Prostate gland (tissue), 2 donors: ENCODE measurements at places on chromosomes 16 and 17.

- peak overlapping the region; percentile 33 for H3K27ac ChIP-seq
- peak overlapping the region; percentile 51 for H3K4me3 ChIP-seq
- H3K27me3 ChIP-seq, result no peaks in the 10 kb centered on the region
- peaks cover 9% of the 10 kb centered on the region for H3K4me1 ChIP-seq
- DNase-seq, result no peak
Observed at GRCh38 chr17:50634915-50635731, 442 bp downstream of the ABCC3 start.

- no peak overlapping the region for H3K4me3 ChIP-seq
- no peak for DNase-seq
- H3K36me3 ChIP-seq, result no peaks in the 10 kb centered on the region
- no peaks in the 10 kb centered on the region for H3K27me3 ChIP-seq
Observed at GRCh38 chr17:6358131-6358530, 76.8 kb downstream of the AIPL1 start.

- no peak overlapping the region for H3K27ac ChIP-seq
- no peak overlapping the region for H3K4me3 ChIP-seq
- no peaks in the 10 kb centered on the region for H3K4me1 ChIP-seq
- no peaks in the 10 kb centered on the region for H3K36me3 ChIP-seq
- no peaks in the 10 kb centered on the region for H3K27me3 ChIP-seq
Observed at GRCh38 chr17:9587969-9588656, 11.7 kb downstream of the CFAP52 start.

GRCh38 chr17:17784657-17785267 is 52.0 kb downstream of the SREBF1 start:
- H3K36me3 ChIP-seq, result no peaks in the 10 kb centered on the region
- no peak overlapping the region for H3K4me3 ChIP-seq
- peak overlapping the region; percentile 87 for H3K27ac ChIP-seq
- H3K4me1 ChIP-seq, result peaks cover 41% of the 10 kb centered on the region

DNA sequence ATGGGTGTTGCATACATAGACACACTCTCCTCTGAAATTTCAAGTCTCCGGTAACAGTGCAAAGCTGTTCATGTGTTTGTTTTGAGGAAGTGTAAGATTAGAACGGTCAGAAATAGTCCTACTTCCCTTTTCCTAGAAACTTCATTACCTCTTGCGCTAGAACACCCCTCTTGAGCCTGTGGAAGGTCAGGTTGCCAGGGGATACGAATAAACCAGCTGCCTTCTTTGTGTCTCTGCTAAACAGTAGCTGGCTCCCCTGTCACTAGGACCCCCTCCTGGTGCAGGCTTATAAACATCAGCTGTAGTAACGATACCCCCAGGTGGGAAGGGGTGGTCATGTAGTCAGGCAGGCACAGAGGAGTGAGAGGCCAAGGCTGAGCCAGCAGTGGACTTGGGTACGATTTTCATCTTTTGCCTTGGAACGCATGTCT is 113.4 kb upstream of the RCVRN start:
- DNase-seq, result no peak
- no peaks in the 10 kb centered on the region for H3K27me3 ChIP-seq
- no peaks in the 10 kb centered on the region for H3K4me1 ChIP-seq
- no peak overlapping the region for H3K27ac ChIP-seq
- H3K36me3 ChIP-seq, result no peaks in the 10 kb centered on the region

DNA sequence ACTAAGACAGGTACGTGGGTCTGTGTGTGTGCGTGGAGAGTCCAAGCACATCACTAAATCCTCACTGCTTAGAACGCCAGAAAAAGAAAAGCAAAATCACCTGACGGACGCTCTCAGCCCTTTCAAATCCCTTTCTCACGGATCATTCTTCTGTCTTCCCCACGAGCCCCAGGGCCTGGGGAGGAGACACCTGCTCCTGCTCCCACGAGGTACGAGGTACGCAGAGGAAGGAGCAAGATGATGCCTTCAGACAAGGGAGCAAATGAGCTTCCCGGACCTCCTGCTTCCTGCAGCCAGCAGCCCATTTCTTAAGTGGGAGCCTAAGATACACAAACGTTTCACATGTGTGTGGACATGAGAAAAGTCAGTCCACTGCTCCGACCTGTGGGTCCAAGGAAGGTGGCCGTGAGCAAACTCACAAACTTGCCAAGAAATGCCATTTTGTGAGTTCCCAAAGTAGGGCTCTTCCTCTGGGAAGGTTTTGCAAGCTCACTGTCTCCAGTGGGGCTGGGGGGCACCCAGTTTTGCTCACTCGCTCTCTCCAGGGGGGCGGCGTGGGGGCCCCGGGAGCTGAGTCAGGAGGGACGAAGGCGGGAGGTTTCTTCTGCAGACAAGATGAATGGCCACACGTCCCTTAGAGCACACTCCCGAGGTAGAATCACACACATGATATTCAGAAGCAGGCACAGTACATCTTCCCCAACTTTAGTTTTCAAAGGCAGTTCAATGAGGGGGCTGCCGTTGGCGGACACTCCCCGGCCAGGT is 68.1 kb downstream of the MRM3 start:
- H3K4me1 ChIP-seq, result peaks cover 11% of the 10 kb centered on the region
- H3K36me3 ChIP-seq, result no peaks in the 10 kb centered on the region
- peak overlapping the region; percentile 4 for H3K4me3 ChIP-seq
- no peak for DNase-seq
- no peaks in the 10 kb centered on the region for H3K27me3 ChIP-seq
- H3K27ac ChIP-seq, result peak overlapping the region; percentile 67

- H3K27me3 ChIP-seq, result no peaks in the 10 kb centered on the region
- H3K4me1 ChIP-seq, result no peaks in the 10 kb centered on the region
Observed at GRCh38 chr17:65085397-65085796, 28.9 kb upstream of the GNA13 start.

- DNase-seq, result no peak
- H3K4me3 ChIP-seq, result no peak overlapping the region
- no peaks in the 10 kb centered on the region for H3K27me3 ChIP-seq
- no peaks in the 10 kb centered on the region for H3K36me3 ChIP-seq
- no peaks in the 10 kb centered on the region for H3K4me1 ChIP-seq
Observed at GRCh38 chr16:85918436-85918835, 19.5 kb downstream of the IRF8 start.

- no peaks in the 10 kb centered on the region for H3K27me3 ChIP-seq
- no peaks in the 10 kb centered on the region for H3K36me3 ChIP-seq
- H3K27ac ChIP-seq, result no peak overlapping the region
- no peak overlapping the region for H3K4me3 ChIP-seq
- DNase-seq, result no peak
Observed at GRCh38 chr17:67335245-67335835, 31.0 kb downstream of the PSMD12 start.

- no peak for DNase-seq
- H3K27ac ChIP-seq, result no peak overlapping the region
Observed at GRCh38 chr16:72909196-72909595, 138.7 kb downstream of the ZFHX3 start.

- H3K4me1 ChIP-seq, result no peaks in the 10 kb centered on the region
- H3K27me3 ChIP-seq, result no peaks in the 10 kb centered on the region
- H3K36me3 ChIP-seq, result peaks cover 13% of the 10 kb centered on the region
- no peak overlapping the region for H3K27ac ChIP-seq
Observed at GRCh38 chr17:10681866-10682446, 15.4 kb downstream of the SCO1 start.

- no peaks in the 10 kb centered on the region for H3K27me3 ChIP-seq
- H3K4me1 ChIP-seq, result peaks cover 25% of the 10 kb centered on the region
- DNase-seq, result no peak
- no peak overlapping the region for H3K27ac ChIP-seq
- H3K36me3 ChIP-seq, result peaks cover 11% of the 10 kb centered on the region
- no peak overlapping the region for H3K4me3 ChIP-seq
Observed at GRCh38 chr16:75236232-75236631, 15.2 kb downstream of the BCAR1 start.

DNA sequence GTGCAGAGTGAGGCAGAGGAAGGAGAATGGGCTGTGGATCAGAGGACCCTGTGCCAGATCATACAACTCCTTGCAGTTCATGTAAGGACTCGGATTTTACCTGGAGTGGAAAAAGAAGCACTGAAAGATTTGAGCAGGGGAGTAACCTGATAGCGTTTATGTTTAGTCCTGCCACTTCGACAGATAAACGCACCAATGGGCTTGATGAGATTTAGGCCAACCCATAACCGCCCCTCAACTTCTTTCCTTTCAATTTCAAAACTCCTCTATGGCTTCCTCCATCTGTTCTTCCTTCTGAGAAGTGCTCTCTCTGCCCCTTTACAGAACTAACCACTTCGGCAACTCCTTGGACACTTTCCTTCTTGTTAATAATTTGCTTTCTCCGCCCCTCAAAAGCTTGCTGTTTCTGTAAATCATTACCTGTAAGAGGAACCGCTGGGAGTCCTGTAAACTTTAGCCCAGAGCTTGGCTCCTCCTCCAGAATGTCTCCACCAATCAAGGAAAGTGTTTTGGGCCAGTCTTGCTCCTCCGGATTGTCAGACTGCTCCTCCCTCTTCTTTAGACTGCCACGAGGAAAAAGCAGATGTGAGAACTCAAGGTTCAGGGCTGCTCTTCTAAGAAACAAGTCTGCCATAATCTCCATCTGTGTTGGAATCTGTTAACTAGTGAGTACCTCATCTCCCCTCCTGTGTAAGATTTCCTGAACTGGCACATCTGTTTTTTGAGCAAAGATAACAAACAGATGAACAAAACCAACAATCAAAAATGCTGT is at the start of gene ACSM3:
Gene ACSM3, plus strand, starts transcription at position 554 of the 772 bp plus-strand sequence. CDS start 6,021 bp downstream, outside the sequence.
- H3K36me3 ChIP-seq, result no peaks in the 10 kb centered on the region
- peak within 1 kb of the TSS; percentile 24 for H3K4me3 ChIP-seq
- DNase-seq, result peak; percentile 87
- peak within 1 kb of the TSS; percentile 79 for H3K27ac ChIP-seq

DNA sequence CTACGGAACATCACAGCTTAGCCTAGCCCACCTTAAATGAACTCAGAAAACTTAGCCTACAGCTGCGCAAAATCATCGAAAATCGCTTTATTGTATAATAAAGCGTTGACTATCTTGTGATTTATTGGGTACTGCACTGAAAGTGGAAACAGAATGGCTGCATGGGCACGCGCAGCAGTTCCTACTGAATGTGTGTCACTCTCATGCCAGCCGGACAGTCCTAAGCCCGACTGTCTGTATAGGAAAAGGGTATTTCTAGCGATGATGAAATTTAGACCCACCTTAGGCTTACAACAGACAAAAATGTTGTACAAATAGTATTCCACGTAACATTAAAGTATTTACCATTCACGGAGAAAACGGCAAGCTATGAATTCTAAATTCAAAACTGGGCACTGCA is 9.3 kb downstream of the FBXO31 start:
- no peaks in the 10 kb centered on the region for H3K36me3 ChIP-seq
- no peaks in the 10 kb centered on the region for H3K4me1 ChIP-seq
- no peak overlapping the region for H3K27ac ChIP-seq
- no peak for DNase-seq

DNA sequence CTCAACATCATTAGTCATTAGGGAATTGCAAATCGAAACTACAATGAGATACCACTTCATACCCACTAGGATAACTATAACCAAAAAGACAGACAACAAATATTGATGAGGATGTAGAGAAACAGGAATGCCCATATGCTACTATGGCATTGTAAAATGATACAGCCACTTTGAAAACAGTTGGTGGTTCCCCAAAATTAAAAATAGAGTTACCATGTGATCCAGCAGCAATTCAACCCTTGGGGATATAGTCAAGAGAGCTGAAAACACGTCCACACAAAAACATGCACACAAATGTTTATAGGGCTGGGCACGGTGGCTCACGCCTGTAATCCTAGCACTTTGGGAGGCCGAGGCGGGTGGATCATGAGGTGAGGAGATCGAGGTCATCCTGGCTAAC is 10.0 kb upstream of the PECAM1 start:
- no peak overlapping the region for H3K27ac ChIP-seq
- no peaks in the 10 kb centered on the region for H3K4me1 ChIP-seq
- no peak overlapping the region for H3K4me3 ChIP-seq
- DNase-seq, result no peak

- no peak overlapping the region for H3K27ac ChIP-seq
- peaks cover 3% of the 10 kb centered on the region for H3K4me1 ChIP-seq
Observed at GRCh38 chr17:39921323-39921722, 2.9 kb upstream of the GSDMB start.

DNA sequence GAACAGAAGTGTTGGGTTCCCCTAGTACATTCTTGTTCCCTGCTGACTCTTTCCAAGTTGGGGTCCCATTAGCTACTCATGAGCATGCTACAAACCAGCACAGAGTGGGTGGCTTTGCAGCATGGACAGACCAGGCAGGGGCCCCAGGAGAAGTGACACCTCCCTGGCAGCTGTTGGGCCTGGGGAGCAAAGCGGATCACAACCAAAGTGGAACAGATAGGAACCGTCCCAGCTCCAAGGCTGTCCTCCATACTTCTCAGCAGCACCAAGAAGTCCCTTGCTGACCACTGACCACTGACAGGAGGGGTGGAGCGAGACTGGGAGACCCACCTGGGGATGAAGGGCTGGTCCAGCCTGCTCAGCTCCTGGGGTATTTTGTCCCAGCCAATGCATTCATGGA is 12.4 kb upstream of the GFAP start:
- DNase-seq, result no peak
- no peaks in the 10 kb centered on the region for H3K4me1 ChIP-seq
- no peaks in the 10 kb centered on the region for H3K27me3 ChIP-seq
- no peak overlapping the region for H3K27ac ChIP-seq

DNA sequence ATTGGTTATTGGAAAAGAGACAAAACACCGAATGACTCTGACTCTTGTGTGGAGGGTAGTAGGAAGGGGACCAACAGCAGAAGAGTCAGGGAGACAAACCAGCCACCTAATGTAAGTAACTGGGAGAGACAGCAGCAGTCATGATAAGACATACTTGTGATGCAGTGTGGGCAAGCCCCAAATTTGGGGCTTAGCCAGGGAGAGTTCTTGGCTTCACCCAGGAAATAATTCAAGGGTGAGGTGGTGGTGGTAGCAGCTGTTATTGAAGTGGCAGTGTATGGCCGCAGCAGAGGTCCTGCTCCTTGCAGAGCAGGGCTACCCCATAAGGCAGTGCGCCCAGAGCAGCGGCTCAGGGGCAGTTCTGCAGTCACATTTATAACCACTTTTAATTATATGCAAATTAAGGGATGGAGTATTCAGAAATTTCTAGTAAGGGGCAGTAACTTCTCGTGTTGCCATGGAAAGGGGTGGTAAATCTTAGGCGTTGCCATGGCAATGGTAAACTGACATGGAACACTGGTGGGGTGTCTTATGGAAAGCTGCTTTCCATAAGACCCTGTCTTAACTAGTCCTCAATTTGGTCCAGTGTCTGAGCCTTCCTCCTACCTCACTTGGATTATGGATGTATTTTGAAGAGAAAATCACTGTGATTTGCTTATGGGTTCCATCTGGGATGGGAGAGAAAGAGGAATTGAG is 317.1 kb downstream of the PHKB start:
- no peak for DNase-seq
- H3K36me3 ChIP-seq, result no peaks in the 10 kb centered on the region
- no peak overlapping the region for H3K4me3 ChIP-seq
- no peak overlapping the region for H3K27ac ChIP-seq
- no peaks in the 10 kb centered on the region for H3K4me1 ChIP-seq

DNA sequence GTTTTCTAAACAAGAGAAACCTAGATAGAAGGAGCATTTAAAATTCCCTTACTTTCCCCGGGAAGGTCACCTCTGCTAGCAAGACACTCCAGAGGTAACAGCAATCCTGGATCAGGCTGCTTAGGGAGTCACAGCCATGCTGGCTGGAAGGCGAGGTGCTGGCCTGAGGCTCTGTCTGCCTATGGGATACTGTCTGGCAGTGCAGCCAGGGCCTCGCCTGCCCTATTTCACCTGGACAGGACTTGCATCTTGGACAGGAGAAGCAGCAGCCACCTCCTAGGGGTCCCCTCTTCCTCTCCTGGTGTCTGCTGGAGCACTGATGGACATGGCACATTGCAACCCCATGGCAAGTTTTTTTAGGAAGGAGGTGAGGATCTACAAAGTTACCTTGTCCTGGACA is 15.1 kb downstream of the FA2H start:
- DNase-seq, result no peak
- no peak overlapping the region for H3K4me3 ChIP-seq
- no peaks in the 10 kb centered on the region for H3K36me3 ChIP-seq
- no peak overlapping the region for H3K27ac ChIP-seq
- no peaks in the 10 kb centered on the region for H3K4me1 ChIP-seq
